ENCODE measurements at places on chromosomes 3 and 15.

- DNase-seq, result no peak
Observed at GRCh38 chr3:120560304-120561250, 35.6 kb upstream of the NDUFB4 start.

GRCh38 chr15:85839643-85840042 lies 44.9 kb upstream of the KLHL25 start:
- DNase-seq, result no peak

GRCh38 chr3:181757694-181758306 lies 46.1 kb downstream of the SOX2 start:
- DNase-seq, result no peak

- no peak for DNase-seq
Observed at GRCh38 chr3:88713233-88713691, 394.2 kb upstream of the EPHA3 start.

DNA sequence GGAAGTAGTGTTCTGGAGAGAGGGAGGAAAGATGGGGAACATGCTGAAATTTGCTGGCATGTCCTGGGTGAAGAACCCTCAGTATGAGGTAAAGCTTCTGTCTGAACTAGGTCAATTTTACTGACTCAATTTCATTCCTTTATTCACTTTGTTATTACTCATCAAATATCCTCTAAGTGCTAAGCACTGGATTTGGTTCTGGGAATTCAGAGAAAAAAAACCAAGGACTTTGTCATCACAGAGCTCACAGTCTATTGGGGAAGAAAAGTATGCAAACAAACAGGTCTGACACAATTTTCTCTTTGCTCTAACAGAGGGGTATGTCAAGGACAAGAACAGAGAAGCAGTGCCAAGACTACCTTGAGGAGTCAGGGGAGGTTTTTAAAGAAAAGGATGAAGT lies 68.0 kb downstream of the TFG start:
- DNase-seq, result no peak

- peak; percentile 50 for DNase-seq
Observed at GRCh38 chr3:140863580-140864009, 78.0 kb upstream of the SLC25A36 start.

DNA sequence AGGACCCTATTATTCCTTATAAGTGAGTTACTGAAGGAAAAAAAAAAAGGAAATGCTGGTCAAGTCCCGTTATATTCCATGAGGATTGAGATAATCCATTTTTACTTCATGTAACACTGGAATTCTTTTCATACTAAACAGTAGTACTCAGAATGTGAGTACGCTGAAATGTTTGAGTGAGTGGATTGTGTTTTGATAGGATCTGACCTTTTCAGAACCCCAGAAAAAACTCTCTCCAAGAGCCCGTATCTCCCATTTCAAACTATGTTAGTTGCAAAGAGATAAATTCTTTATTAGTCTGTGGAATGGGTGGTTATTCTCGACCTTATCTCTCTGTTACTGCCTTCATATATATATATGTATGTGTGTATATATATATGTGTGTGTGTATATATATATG lies 2.5 kb upstream of the LPP start:
- DNase-seq, result no peak

- DNase-seq, result no peak
Observed at GRCh38 chr3:11438646-11439045, 166.4 kb downstream of the ATG7 start.

GRCh38 chr15:35481992-35482391 lies 64.0 kb downstream of the DPH6 start:
- no peak for DNase-seq

DNA sequence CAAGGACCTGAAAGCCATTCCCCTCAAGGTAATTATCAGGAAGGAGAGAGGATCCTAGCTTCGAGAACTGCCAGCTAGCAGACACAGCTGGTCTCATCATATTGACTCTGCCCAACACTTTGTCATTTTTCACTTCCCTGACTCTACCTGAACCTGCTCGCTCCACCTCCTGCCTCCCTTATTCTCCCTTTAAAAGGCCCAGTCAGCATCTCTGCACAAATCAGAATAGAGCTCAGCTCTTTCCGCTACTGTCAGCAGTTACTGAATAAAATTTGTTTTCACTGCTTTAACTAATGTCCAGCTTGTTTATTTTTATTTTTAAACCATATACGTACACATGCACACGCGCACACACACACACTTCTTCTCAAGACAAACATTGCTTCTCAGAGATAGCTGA lies 57.2 kb upstream of the MCF2L2 start:
- DNase-seq, result no peak

DNA sequence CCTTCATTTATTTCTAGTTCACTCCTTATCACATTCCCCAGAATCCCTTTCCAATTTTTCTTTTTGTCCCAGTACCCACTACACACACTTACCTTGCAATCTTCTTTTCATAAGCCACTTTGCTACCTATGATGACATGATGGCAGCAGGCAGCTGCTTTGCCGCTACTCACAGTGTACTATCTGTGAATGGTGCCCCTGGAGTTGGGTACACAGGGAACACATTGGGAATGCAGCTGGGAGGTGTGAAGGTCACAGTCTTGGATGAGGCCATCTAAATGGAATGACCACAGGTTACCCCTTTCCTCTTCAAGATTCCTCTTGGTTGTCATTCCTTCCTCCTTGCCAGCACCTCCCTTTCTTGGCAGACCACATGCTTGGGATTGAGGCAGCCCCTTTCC lies 20.8 kb upstream of the TNIK start:
- no peak for DNase-seq

DNA sequence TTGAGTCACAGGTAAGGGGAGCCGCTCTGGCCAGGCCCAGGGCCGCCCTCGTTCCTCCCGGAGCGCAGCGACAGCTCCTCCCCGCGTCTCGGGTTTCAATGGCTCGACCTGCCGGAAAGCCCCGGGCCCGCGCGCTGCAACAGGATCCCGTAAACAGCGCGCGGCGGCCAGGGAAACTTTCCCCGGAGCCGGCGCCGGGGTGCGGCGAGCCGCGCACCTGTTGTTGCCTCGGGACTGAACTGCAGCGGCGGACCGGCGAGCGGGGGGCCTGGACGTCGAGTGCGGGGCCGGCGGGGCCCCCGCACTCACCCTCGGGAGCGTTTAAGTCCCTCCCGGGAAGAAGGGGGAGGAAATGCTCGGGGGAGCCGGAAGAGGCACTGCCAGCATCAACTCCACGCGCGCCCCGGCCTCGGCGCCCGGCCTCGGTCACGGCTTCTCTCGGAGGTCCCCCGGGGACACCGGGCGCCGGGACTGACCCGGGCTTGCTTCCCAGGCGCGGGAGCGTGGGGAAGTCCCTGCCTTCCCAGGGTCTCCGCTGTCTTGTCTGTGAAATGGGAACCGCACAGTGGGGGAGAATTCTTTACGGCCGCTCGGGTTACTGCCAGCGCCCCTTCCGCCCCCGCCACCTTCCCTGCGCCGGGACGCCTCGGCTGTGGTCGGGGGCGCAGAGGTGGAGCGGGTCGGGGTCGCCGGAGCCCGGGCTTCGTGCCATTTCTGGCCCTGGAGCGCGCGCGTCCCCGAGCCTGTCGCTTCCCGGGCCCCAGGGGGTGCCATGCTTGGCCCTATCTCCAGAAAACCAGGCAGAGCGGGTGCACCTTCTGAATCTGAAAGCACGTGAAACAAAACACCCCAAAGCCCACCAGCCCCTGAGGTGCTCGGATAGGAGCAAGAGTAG lies 7.5 kb upstream of the PGPEP1L start:
- peak; percentile 73 for DNase-seq

DNA sequence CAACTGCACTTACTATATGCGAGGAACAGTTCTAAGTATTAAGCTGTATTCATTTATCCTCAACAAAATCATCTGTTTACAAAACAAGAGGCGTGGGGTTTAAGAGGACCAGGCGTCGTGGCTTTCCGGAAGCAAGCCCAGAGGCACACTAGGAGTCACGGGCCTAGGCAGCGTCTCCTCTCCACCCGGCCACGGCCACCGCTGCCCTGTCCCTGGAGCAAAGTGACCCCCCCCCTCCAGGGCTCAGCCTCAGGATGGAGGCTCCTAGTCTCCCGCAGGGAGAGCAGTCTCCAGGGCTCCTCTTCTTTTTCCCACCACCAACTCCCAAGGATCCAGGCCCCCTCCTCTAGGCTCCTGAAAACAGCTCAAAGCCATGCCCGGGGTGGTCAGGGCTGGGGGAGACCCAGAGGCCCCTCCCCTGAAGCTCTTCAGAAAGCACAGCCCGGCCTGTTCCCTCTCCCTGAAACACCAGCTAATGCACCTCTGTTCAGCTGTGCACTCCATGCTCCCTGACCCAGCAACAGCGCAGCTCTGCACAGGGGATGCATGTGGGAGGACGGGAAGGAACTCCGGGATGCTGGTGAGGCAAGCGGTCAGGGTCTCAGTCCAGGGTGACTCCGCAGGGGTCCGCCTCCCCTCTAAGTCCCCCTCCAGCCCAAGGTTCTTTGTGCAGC lies 16.8 kb downstream of the TNK2 start:
- DNase-seq, result no peak

- no peak for DNase-seq
Observed at GRCh38 chr3:178527981-178528380, 8.3 kb upstream of the KCNMB2 start.

- DNase-seq, result no peak
Observed at GRCh38 chr15:78345396-78346125, 5.4 kb downstream of the CRABP1 start.

GRCh38 chr3:72375237-72376076 lies 472.8 kb downstream of the SHQ1 start:
- peak; percentile 51 for DNase-seq

- DNase-seq, result peak; percentile 30
Observed at GRCh38 chr3:129553719-129554118, 10.7 kb downstream of the H1-8 start.

GRCh38 chr15:33871980-33872379 lies 96.3 kb upstream of the CHRM5 start:
- DNase-seq, result no peak
